ENCODE measurements at places on chromosomes 6 and 20.

- no peak for DNase-seq
Measured at GRCh38 chr6:6655805-6656251, 67.3 kb downstream of the LY86 start.

- DNase-seq = no peak
Measured at GRCh38 chr20:62602550-62602949, 39.8 kb upstream of the SLCO4A1 start.

DNA sequence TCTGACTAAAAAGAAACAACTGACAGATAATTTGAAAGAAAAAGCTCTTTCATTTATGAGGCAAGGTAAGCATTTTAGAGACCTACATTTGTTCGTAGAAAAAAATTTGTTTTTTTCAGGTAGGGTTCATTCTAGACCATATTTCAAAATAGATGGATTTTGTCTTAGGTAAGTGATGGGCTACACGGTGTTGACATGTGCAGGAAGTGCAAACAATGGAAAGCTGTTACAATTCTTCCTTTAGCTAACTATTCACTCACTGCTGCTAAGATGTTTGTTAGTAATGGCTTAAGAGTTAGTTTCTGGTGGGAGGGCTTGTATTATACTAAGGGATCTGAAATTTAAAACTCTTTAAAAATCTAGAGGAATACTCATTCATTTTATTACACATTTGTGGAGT lies 96.7 kb downstream of the CD109 start:
- no peak for DNase-seq

DNA sequence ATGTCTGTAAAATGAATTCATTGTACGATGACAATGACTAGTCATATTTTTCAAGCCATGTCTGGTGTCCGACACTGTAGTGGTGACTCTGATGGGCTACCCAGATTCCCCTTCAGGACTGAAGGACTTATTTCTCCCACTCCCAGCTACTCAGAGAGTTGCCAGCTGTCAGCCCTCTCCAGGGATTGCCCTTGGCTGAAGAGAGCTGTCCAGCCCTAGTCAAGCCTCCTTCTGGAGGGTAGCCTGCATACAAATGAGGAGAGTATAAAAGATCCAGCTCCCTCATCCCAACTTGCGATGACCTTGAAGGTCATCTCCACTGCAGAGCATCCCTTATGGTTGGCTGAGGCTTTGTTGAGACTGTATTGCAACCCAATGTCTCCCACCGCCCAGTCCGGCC lies 29.9 kb downstream of the JPH2 start:
- peak; percentile 22 for DNase-seq

DNA sequence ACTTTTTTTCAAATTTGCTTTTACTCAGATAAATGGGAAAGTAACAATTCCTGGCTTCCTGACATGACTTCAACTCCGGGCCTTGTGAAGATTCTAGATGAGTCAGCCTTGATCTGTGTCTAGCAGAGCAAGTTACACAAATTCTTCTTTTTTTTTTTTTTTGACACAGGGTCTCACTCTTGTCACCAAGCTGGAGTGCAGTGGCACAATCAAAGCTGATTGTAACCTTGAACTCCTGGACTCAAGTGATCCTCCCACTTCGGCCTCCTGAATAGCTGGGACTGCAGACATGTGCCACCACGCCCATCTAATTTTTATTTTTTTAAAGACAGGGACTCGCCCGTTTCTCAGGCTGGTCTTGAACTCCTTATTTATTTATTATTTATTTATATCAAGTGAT lies 7.3 kb upstream of the ARHGAP18 start:
- no peak for DNase-seq

- no peak for DNase-seq
Measured at GRCh38 chr20:54223751-54224150, 15.9 kb downstream of the PFDN4 start.

- no peak for DNase-seq
Measured at GRCh38 chr6:64010010-64010409, 374.4 kb downstream of the PHF3 start.

DNA sequence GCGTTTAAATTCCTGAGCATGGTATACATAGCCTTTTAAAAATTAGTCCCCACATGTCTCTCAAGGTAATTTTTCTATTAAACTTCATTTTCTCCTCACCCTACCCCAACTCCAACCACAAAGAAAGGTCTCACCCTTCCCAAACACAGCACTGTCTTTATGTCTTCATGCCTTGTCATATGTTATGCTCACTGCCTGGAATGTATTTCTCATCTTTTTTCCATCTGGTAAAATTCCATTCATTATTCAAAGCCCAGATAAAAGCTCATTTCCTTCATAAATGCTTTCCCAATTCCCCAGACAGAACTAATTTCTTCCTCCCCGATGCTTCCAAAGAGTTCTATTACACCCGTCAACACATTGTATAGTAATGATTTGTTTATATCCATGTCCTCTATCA lies 302.0 kb downstream of the ALDH8A1 start:
- no peak for DNase-seq

GRCh38 chr6:40623178-40623577 lies 36.0 kb upstream of the LRFN2 start:
- DNase-seq = no peak

DNA sequence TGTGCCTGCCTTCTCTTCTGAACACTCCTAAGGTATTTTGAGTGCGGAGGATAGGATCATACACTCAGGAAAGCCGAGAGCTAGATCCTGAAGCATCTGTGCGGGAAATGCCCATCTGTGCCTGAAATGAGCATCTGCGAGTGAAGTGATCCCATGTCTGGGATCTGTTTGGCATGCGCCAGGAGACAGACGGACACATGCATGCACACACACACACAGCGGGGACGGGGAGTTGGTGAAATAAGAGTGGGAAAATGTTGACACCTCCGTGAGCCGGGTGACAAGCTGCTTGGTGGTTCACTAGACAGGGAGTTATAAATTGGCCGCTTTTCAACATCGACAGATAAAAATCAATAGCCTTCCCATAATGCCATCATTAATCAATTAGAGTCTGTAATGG lies 13.8 kb downstream of the SYNJ2 start:
- DNase-seq = no peak

- no peak for DNase-seq
Measured at GRCh38 chr6:84042603-84043002, 9.0 kb downstream of the MRAP2 start.

- DNase-seq = peak; percentile 92
Measured at GRCh38 chr20:3045042-3045815, 623 bp upstream of the MRPS26 start.
